ENCODE measurements at places on chromosomes 13 and 19.
A peak's percentile ranks its signal among the peaks of the same experiment; 100 is the strongest.

- DNase-seq, result no peak
Measured at GRCh38 chr13:27425158-27425917, 919 bp downstream of the GTF3A start.

DNA sequence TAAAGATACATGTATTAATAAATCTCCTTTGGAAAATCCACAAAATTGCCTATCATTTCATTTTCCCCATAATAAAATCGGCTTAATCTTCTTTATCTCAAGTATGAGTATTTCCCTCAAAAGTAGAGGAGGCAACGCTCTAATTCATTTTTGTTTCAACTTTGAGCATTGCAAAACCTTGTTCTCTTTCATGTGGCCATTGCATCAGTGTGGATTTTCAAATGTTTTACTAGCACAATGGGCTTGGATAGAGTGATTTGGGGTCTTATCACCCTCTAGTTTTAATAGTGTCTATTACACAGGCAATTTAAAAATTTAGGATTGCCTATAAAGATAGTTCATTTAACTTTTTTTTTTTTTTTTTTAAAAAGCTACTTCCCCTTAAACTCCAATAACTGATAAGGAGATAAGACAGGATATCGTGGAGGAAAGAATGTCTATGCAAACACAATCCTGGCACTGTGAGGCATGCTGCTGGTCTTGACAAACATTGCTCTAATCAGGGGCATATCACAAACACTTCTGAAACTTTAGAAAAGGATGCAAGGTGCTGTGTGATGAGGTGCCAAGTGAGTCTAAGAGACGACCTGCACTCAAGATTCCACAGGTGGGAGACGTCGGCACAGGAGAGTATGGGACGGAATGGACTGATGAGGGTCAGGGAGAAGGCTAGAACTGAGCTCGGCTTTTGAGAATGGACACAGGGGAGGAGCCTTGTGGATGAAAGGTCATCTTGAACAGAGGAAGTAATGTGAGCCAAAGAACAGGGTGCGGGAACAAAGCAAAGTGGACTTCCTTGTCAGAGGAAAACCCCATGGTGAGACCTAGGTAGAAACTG lies 199.7 kb downstream of the IRS2 start:
- DNase-seq, result no peak

- DNase-seq, result no peak
Measured at GRCh38 chr13:62710787-62711186, 1295.1 kb upstream of the PCDH20 start.

DNA sequence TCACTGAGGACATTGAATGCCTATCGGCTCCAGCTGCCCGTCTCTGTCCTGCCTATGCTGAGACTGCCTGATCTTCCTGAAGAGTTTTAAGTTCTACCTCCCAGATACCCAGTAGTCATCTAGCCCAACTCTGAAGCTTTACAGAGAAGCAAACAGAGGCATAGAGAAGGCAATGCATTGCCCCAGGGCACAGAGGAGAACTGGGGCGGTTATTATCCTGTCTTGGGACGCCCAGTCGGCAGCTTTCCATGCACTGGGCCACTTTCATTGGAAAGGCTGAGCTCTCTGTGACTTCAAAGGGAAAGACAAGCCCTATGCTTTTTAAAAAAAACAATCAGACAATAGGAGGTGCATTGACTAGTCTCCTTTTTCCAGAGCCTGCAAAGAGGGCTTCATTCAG lies 71.6 kb downstream of the HSPH1 start:
- no peak for DNase-seq

DNA sequence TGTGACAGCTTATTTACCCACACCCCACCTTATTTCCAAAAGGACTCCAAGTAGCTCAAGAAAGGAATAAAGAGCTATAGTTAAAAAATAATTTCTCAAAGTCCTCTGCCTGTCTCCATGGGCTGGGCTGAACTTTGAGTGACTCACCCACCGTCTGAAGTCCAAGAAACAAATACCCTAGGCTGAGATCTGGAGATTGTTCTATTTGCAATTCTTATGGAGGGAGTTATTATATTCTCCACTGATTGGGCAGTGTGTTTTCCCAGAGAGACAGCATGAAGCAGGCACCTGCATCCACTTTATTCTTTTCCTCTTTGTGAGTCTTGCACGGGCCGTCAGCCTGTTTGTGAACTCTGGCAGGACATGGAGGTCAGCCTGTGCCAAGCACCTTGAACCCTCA lies 63.2 kb downstream of the SHISA2 start:
- no peak for DNase-seq

DNA sequence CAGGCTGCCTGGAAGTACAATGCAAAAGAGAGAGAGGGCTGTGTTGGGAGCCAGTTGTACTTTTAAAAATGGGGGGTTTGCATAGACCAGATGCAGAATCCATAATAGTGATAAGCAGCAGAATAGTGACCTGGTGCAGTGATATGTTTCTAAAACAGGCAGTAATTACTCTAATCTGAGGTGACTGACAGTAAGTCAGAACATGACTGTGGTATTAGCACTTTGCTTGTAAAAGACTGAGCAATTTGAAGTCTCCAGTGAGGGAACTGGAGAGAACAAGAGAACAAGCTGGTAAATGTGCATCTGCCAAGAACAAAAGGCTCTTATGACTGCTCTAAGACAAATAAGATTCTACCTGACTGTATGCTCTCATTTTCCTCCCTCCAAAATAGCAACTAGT lies 383.4 kb downstream of the ITGBL1 start:
- no peak for DNase-seq

DNA sequence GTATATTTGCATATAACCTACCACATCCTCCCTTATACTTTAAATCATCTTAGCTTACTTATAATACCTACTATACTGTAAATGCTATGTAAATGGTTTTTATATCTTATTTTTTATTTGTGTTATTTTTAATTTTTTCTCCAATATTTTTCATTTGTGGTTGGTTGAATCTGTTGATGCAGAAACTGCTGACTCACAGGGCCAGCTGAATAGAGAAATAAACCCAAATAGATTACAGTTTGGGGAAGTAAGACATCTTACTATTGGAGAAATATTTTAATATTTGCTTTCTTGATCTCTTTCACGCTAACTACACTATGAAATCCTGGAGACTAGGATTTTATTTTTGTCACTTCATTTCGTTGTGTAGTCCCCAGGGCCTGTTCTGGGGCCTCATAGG lies 7.1 kb downstream of the SMAD9 start:
- DNase-seq, result no peak

DNA sequence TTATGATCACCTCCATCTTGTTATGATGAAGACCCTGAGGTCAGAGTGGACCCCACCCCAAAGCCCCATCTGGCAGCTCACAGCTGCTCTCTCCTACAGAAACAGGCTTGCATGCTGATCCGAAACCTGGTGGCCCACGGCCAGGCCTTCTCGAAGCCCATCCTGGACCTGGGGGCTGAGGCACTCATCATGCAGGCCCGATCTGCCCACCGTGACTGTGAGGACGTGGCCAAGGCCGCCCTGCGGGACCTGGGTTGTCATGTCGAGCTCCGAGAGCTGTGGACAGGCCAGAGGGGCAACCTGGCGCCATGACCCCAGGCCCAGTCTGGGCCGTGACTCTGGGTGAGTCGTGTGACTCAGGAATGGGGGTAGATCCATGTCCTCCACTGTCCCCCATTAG lies 6.5 kb upstream of the SLC25A42 start:
- DNase-seq, result no peak

- no peak for DNase-seq
Measured at GRCh38 chr19:16266586-16266942, 58.1 kb upstream of the KLF2 start.

GRCh38 chr19:48340995-48341394 lies 15.6 kb downstream of the EMP3 start:
- DNase-seq, result no peak

DNA sequence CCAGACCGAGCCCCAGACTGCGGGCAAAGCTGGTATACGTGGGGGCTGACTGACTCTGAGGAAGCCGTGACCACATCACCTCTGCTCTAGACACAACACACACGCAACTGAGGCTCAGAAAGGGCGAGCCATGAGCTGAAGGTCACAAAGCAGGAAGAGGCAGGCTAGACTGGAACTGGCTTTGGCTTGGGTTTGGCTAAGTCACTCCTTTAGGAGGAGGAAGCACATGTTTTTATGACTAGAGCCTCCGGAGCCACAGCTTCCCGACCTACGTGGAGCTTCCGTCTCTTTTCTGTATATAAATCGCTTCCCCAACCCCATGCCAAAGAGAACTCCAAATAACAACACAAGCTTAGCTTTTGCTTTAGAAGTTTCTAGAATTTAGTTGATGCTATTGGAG lies 48.0 kb downstream of the RFX2 start:
- no peak for DNase-seq

DNA sequence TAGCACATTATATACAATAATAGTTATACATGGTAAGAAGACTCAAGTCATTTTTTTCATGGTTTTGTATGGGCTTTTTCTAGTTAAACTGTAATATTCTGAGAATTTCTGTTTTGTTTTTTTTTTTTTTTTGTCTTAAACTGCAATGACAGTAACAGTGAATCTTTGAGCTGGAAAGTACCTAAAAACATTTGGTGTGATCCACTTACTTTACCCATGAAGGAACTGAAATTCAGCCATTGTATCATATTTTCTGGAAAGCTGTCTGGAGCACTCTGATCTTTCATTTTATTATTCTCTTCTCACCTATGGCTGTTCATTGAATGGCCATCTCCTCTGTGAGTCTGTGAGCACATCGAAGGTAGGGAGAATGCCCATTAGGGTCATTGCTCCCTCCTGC lies 37.8 kb downstream of the MYO16 start:
- no peak for DNase-seq

DNA sequence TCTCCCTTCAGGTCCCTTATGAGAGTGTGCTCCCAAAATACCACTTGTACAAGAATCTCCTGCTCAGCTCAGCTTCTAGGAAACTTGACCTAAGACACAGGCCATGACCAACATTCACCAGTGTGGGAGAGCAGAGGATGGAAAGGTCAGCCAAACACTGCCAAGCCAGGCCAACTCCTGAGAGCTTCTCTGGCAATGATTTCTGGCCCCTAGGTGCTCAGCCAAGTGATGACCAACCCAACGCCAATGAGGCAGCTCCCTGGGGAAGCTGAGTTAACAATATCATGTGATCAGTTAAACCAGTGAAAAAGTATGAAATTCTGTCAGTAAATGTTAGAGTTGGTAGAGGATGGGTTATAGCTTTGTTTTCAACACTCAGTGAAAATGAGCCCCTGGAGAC lies 49.1 kb upstream of the FLT1 start:
- DNase-seq, result no peak

- DNase-seq, result no peak
Measured at GRCh38 chr13:27918918-27919658, 712 bp upstream of the PDX1 start.

DNA sequence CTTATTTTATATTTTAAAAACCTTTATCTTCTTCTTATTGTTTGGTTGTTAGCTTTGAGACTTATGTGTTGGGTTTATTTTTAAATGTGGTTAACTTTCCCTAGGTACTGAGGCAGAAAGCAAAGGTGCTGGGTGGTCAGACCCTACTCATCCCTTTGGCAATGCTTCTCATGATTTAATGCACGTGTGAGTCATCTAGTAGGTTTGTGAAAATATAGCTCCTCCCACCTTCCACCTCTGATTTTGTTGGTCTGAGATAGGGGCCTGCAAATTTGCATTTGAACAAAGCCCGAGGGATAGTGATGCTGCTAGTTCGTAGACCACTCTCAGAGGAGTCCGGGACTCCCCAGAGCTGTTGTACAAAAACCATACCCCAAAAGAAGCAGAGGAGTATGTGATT lies 771.3 kb upstream of the ARGLU1 start:
- DNase-seq, result peak; percentile 4

GRCh38 chr13:66162470-66162869 lies 1067.7 kb downstream of the PCDH9 start:
- DNase-seq, result no peak

- DNase-seq, result no peak
Measured at GRCh38 chr19:656751-657559, 6.1 kb downstream of the RNF126 start.

DNA sequence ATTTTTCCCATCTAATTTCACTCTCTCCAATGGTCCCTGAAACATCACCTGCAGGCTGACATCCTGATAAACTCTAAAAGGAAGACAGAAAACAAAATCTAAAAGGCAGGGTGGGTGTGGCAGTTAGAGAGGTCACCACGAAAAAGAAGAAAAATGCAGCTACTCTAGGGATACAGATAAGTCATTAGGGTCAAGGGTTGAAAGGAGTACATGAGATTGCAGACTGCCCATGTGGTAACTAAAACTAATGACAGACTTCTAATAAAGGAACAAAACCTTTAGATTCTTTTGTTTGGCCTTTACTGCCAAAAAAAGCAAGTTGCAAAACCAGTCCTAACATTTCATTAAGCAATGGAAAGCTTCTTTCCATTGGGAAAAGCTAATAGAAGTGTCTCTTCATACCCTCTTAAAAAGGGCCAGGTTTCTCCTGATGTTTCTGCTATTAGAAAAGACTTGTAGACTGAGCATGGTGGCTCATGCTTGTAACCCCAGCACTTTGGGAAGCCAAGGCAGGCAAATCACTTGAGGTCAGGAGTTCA lies 31.0 kb downstream of the THSD1 start:
- DNase-seq, result no peak

GRCh38 chr13:25752957-25753551 lies 298.8 kb downstream of the SHISA2 start:
- DNase-seq, result no peak

DNA sequence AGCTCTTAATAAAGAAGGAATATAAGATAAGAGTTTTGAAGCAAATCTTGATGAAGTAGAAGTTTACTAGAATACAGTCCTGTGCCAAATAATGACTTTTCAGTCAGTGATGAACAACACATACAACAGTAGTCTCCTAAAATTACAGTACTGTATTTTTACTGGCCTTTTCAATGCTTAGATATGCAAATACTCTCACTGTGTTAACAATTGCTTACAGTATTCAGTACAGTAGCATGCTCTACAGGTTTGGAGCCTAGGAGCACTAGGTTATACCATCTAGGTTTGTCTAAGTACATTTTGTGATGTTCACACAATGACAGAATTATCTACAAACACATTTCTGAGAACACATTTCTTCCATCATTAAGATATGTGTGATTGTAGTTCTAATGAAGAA lies 316.7 kb upstream of the KLHL1 start:
- no peak for DNase-seq

DNA sequence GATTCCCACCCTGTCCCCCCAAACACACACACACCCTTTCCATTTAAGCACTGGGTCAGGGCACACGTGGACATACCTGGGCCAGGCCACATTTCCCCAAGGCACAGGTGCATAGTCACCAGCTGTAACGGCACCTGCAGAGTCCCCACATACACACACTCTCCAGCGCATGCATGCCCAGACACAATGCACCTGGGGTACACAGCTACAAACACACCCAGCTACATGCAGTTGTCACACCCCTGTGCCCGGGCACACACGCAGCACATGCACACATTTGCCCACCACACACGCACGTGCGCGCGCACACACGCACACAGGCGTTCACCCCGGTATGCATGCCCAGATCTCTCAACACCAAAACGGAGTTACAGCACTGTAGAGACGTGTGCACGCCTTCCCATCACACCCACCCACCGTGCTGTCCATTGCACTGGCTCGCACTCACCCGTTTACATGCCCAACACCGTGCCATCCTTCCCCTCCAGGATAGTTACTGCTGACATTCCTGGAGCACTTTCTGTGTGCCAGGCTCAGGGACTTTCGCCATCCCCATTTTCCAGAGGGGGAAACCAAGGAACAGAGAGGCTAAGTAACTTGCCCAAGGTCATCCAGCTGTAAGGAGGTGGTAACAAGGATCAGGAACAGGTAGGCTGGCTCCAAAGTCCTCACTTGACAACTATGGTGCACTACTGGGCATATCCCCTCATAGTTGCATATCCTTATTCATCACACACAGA lies 749 bp upstream of the SHANK1 start:
- peak; percentile 4 for DNase-seq
